Fibroblast of the conjunctiva (primary cell): ENCODE measurements at places on chromosomes 3 and 15.
A peak's percentile ranks its signal among the peaks of the same experiment; 100 is the strongest.

- no peak for DNase-seq
Measured at GRCh38 chr3:185758912-185759311, 65.9 kb downstream of the IGF2BP2 start.

DNA sequence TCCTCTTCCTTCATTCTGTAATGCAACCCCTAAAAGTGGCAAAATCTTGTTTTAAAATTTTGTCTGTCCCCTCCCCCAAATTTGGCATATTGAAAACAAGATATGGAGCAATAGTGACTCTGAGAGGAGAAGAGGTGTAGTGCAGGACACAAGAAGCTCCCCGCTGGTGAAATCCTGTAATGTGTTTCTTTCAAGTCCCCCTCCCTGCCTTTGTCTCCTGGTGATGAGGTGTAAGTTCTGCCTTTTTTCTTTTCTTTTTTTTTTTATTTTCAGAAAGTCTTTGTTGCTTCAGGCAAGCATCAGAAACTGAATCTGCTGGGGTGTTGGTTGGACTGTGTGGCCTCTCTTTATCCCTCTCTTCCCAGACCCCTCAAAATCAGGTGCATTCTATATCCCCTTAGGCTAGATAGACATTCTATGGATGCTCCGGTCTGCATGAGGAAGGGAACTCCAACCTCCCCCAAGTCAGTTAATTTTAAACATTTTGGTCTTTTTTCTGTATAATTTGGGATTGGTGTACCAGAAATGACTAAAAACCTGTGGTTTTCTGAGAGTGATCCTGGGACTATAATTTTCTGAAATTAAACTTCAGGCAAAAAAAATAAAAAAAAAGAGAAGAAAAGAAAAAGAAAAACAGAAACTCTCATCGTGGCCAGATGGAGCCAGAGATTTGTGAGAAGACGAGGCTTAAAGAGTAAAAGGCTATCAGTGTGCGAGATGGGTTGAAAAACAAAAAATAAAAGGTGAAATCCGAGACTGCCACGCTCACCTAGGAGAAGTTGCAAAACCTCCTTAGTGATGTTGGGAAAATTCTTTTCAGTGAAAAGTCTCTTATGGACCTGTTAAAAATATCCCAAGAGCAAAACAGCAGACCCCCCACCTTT, 21.4 kb downstream of the ACKR2 start:
- peak; percentile 47 for DNase-seq

- no peak for DNase-seq
Measured at GRCh38 chr3:43212914-43213611, 73.3 kb upstream of the SNRK start.

GRCh38 chr3:148203297-148204010, 494.2 kb upstream of the AGTR1 start:
- no peak for DNase-seq

- DNase-seq = no peak
Measured at GRCh38 chr3:183817639-183818038, 7.7 kb downstream of the MAP6D1 start.
